ENCODE measurements at places on chromosomes 5 and 9.
A peak's percentile ranks its signal among the peaks of the same experiment; 100 is the strongest.

GRCh38 chr5:40314275-40314674 is 365.4 kb upstream of the PTGER4 start:
- no peak for DNase-seq

- DNase-seq, result no peak
These were observed 12.9 kb downstream of the MINAR2 start for GRCh38 chr5:129760636-129761325.

GRCh38 chr9:73118898-73119554 is 32.6 kb upstream of the ANXA1 start:
- DNase-seq, result no peak

DNA sequence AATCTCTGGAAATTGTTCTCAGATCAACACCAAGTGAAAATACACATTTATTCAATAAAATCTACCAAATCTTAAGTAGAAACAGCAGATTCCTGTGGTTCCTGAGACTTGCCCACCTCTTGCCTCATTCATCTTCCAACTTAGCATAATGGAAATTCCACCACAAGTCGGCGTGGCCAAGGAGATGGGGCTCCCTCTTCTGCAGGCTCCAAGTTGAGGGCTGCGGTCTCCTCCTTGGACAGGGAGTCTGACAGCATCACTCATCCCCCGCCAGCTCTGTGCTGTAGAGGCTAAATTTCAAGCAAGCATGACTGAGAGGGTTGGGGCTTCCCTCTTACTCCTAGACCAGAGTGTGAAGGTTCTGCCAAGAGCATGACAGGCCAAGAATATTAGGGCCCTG is 273.7 kb downstream of the DIRAS2 start:
- DNase-seq, result no peak

- DNase-seq, result no peak
These were observed 48.9 kb upstream of the PPARGC1B start for GRCh38 chr5:149681252-149681651.

DNA sequence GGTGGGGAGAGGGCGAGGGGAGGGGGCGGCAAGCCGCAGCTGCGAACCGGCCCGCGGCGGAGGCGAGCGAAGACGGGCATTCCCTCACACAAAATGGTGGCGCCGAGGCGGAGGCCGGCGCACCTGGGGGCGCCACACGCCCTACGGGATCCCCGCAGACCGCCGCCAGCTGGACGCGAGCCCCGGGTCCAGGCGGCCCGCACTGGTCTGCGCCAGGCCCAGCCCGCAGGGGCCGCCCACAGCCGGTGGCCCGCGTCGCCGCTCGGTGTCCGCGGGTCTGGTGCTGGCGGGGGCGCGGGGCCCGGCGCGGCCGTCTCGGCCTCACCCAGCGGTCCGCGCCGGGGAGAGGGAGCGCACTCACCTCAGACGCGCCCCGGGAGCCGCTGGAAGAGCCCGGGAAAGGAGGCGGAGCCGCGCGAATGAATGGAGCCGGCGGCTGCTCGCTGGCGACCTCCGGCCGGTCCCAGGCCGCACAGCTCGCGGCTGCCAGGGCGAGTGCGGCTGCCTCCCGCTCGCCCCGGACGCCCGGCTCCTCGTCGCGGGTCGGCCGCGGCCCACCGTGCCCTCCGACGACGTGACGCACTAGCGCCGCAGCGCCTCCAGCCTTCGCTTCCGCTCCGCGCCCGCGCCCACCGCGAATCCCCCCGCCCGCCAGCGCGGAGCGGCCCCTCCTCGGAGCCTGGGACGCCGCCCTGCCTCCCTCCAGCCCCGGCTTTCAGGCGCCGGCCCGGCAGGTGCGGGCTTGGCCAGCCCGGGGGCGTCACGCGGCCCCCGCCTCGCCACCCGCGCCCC is at the start of gene FAM169A:
Gene FAM169A, minus strand, starts transcription at position 584 of the 792 bp plus-strand sequence. CDS start 24,711 bp downstream, outside the sequence.
- no peak for DNase-seq

GRCh38 chr5:170522211-170523141 is 18.7 kb downstream of the KCNIP1 start:
- no peak for DNase-seq

DNA sequence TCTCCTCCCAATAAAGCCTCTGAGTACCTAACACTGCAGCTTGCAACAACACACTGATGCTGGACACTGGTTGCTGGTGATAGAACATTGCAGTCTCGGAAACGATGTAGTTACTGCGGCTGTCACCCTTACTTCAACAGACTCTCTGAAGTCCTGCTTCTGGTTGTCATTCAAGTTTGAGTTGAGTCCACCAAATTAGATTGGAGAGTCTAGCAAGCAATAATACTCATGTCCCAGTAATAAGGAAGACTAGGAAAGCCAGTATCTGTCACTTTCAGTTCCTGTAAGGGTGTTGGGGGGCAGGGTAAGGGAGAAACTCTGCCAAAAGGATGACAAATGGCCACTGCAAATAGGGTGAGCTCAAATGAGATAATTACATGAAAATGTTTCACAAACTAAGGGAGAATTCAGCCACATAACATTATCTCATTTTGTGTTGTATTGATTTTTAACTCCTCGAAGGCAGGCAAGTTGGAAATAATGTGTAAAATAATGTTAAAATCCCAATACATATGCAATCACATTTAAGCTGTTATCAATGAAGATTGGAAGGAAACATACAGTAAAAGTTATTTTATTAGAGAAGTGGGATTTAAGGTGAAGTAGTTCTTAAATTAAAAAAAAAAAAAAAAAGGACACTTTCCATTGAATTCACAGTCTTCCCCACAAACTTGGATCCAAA is 849 bp upstream of the IFT74 start:
- no peak for DNase-seq

DNA sequence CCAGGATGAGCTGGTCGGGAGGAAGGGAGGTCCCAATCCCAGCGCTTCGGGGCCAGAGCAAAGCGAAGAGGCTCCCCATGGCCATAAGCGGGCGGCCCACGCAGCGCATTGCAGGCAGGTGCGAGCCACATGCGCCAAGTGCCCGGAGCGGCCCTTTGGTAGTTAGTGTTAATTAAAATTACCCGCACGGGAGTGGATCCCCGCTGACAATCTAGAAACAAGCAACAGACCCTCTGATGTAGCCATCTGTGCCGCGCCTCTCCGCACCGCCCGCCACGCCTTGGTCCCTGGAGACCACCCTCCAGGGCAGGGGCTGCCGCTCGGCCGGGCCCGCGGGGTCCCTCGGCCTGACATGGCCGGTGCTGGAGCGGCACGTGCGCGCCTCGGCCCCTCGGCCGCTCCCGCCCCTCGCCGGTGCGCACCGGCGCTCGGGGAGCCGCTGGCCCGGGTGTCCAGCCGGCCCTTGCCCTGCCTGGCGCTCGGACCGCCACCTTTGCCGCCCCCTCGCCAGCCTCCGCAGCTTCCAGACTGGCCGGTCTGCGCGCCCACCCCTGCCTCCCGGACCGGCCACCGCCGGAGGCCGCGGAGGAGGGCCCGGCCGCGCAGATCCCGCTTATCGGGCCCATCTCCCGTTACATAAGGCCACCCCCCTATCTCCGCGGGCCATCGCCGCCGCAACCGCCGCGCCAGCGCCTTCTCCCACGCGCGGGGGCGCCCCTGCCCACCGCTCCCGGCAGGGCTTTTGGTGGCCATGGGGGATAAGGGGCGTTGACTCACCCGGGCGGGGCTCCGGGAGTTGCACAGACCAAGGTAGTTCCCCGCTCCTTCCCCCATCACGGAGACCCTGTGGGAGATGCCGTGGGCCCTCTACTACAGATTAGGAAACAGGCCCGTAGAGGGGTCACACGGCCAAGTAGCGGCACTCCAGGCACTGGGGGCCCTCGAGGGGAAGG is 1.9 kb upstream of the IL13 start:
- no peak for DNase-seq

DNA sequence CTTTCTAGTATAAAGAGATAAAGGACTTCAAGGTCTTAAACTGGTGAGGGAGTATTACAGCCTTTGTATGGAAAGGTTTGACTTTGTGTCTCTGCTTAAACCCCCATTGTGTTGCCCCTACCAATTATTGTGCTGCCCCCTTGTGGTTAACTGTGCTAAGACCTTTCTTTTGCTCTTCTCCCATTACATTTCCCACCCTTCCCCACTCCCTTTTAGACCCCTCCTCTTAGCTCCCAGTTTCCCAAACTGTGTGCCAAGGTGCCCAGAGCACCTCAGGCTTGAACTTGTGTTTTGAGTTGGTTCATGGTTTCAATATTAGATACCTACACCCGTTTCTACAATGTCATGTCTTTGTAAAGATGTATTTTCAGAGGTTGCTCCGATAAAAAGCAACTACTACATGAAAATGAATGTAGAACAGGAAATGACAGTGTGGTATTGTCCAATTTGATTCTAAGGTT is 2.9 kb downstream of the JAK2 start:
- peak; percentile 66 for DNase-seq

GRCh38 chr5:175803736-175804454 is 67.5 kb upstream of the CPLX2 start:
- no peak for DNase-seq

DNA sequence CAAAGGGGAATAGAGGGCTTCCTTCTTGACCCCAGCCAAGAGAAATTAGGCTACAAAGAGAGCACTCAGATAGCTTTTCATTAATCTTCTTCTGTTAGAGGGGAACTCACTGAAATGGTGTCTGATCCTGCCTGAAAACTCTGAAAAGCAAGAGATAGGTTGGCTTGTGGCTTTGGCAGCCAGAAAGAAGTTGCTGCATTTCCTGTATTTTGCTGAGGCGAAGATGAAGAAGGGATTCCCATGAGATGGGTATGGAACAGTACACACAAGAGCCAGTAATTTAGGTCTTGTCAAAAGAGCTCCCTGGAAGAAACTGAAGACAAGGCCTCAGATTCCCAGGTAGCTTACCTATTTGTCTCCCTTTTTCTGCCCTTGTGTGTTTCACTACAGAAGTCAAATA is 120.9 kb upstream of the TARS1 start:
- DNase-seq, result no peak

DNA sequence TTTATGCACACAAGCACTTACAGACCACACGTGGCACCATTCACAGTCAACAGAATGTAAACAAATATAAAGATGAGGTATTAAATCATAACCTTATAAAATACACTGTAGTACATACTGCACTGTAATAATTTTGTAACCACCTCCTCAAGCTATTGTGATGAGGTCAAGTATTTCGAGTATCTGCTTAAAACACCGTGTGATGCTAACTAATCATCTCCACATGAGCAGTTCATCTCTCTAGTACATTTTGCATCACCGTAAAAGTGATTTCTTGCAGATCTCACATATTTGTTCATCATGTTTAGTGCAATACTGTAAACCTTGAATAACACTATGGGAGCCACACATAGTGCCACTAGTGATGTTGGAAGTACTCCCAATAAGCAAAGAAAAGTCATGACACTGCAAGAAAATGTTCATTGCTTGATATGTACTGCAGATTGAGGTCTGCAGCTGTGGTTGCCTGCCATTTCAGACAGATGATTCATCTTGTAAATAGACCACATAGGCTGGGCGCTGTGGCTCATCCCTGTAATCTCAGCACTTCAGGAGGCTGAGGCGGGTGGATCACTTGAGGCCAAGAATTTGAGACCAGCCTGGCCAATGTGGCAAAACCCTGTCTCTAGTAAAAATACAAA is 44.3 kb downstream of the FOXB2 start:
- no peak for DNase-seq

DNA sequence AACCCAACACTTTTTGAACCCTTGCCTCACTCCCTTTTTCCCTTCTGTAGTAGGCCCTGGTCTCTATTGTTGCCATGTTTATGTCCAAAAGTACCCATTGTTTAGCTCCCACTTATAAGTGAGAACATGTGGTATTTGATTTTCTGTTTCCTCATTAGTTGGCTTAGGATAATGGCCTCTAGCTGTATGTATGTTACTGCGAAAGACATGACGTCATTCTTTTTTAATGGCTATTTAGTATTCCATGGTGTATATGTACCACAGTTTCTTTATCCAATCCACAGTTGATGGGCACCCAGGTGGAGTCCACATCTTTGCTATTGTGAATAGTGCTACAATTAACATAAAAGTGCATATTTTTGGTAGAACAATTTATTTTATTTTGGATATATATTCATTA is 90.3 kb upstream of the PTPRD start:
- DNase-seq, result no peak

DNA sequence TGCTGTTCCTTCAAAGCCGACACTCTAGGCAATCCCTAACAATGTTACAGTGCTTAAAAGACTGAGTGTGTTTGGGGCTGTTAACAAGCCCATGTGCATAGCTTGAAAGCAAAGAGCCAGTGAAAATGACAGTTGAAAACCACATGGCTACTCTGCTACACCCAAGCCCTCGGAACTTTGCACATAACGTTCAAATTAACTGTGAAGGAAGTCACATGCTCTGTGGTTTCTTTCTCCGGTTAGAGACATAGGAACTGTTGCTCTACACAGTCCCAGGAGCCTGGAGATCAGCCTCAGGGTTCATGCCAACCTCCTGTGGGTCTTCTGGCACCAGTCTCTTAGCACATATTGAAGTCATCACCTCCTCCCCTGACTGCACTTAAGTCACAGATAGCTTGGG is 51.1 kb downstream of the C9orf152 start:
- no peak for DNase-seq

- DNase-seq, result peak; percentile 22
These were observed 78.8 kb upstream of the GPBP1 start for GRCh38 chr5:57094753-57095683.

DNA sequence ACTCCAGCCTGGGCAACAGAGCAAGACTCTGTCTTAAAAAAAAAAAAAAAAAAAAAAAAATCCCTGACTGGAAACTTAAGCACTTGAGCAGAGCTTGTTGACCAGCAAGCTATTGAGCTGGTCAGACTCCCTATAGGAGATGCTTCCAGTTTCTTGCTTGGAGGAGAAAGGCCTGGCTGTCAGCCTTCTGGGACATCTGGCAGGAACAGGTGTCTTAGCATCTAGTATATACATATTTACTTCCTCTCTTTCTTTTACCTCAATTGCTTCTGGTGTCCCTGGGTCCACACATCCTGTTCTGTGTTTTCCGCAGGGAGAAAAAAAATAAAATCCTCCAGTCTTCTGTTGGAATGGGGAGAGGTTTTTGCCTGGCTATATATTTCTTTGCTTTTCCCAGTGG is 60.1 kb downstream of the PRKACG start:
- DNase-seq, result no peak

DNA sequence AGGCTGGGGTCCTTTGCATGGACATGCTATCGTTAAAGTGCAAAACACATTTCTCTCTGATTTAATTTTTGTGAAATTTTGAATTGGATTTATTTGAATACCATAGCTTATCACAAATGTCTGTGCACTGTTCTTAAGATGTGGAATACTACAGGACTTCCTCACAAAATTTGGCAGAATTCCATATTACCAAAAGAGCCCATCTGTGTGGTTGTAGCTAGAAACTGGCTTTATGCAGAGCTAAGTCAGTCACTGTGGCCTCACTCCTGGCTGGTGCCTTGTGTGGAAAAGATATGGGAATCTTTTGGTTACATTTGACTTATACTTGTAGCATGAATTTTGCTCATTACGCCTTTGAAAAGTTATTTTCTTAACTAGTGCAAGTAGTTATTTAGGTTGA is 35.5 kb downstream of the ACO1 start:
- DNase-seq, result no peak

GRCh38 chr5:51345106-51345505 is 38.1 kb upstream of the ISL1 start:
- no peak for DNase-seq

- no peak for DNase-seq
These were observed 118.6 kb downstream of the SEMA6A start for GRCh38 chr5:116456036-116456435.

Measured in HepG2 (cell line).